H1 (cell line): ENCODE measurements at places on chromosomes 3 and 15. TPM values are rescaled to one million over a fixed set of nuclear protein-coding genes. Genes with fewer than 3 reads are reported as not detected.

- DNase-seq, result no peak
These were observed 40.4 kb upstream of the CHRNB4 start for GRCh38 chr15:78681281-78682003.

EOMES gene
- polyA plus RNA-seq, result 0.09 TPM in 2 replicates

CELF6 gene
- 0.05 and 0.09 TPM in 2 replicates for polyA plus RNA-seq

DNA sequence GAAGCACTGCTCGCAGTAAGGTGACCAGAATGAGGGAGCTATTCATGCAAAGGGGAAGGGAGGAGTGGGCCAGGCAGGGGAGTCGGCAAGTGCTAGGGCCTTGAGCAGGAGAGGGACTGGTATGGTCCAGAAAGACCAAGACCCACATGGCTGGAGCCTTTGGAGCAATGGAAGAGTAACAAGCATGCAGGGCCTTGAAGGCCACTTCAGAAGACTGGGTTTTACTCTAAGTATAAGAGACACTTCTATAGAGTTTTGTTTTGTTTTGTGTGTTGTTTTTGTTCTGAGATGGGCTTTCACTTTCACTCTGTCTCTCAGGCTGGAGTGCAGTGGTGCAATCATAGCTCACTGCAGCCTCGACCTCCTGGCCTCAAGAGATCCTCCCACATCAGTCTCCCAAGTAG is 42.0 kb downstream of the BFSP2 start:
- DNase-seq, result no peak

DNA sequence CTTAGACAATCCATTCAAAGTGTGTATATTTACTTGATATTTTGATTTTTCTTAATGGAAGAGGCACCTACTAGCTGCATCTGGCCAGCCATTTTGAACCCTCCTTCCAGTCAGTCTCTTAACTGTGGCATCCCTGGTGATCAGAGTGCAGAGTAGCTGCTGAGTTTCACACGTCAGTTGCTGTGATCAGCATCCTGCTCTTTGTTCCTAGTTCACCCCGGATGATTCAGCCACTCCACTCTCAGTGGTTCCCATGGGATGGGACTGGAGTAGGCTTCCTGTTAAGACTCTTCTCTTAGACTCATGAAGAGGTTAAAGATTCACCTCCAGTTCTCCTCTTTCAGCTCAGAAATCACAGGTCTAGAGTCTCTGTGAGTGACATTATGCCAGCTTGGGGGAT is 75.8 kb downstream of the STXBP5L start:
- no peak for DNase-seq

GRCh38 chr3:177195242-177195991 is 1.9 kb downstream of the TBL1XR1 start:
- DNase-seq, result no peak

GRCh38 chr3:69409831-69410230 is 23.9 kb upstream of the FRMD4B start:
- no peak for DNase-seq

GRCh38 chr3:8768364-8769087 is 887 bp downstream of the OXTR start:
- DNase-seq, result peak; percentile 60

GRCh38 chr3:73107676-73108187 is 46.3 kb downstream of the EBLN2 start:
- peak; percentile 37 for DNase-seq

- no peak for DNase-seq
These were observed 766.8 kb downstream of the TBL1XR1 start for GRCh38 chr3:176430244-176431037.

NR2E3 gene
- 0.67 and 0.80 TPM in 2 replicates for polyA plus RNA-seq

DNA sequence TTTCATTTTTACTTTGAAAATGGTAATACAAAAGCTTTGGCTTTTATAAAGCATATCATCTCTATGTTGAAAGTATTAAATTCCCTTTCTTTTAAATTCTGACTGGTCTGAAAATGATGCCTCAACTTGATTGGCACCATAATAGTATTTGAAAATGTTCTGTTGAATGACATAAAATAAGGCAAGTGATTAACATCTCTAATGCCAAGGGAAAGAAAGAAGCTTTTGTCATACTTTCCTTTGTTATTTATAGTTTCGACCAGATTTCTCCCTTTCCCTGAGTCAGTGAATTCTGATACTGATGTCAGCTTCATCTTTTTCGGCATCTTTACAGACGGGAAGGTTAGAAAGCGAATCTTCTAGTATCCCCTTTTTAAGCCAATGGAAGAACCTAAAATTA is 3.4 kb upstream of the AP4E1 start:
- no peak for DNase-seq

SMCO1 gene
- polyA plus RNA-seq, result 0.03 TPM in 1 of 2 replicates, not detected in the other
